ENCODE measurements at places on chromosomes 11 and 22.

- no peak for DNase-seq
Observed at GRCh38 chr22:19641254-19641982, 72.9 kb upstream of the SEPTIN5 start.

DNA sequence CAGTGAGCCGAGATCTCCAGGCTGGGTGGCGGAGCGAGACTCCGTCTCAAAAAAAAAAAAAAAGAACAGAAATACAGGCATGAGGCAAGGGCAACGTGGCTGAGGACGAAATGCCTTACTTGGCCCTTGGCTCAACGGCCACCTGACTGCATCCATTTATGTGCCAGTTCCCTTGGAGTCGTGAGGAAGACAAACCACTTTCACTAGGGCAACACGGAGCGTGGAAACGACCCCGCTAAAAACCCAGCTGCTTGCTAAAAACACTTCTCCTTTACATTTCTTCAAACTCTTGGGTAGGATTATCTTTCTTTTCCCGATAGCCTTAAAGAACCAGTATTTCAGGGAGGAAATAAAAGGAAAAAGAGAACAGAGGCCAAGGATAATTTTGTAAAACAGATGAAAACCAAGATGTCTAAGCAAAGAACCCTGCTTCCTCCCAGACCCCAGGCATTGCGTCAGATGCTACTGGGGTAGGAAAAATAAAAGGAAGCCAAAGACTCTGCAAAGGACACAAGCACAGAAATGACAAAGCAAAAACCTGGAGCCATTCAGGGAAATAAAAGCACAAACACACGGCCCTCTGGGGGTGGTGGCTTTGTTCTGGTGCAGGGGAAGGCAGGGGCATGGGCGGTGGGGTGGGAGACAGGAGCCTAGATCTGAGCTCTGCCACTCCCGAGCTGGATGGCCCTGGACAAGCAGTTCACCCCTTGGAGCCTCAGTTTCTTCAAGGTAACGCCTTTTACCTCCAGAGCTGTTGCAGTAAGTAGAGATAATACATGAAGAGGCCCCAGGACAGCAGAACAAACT, 37.0 kb downstream of the PC start:
- DNase-seq, result no peak

GRCh38 chr11:12762278-12762677, 88.1 kb downstream of the TEAD1 start:
- no peak for DNase-seq

DNA sequence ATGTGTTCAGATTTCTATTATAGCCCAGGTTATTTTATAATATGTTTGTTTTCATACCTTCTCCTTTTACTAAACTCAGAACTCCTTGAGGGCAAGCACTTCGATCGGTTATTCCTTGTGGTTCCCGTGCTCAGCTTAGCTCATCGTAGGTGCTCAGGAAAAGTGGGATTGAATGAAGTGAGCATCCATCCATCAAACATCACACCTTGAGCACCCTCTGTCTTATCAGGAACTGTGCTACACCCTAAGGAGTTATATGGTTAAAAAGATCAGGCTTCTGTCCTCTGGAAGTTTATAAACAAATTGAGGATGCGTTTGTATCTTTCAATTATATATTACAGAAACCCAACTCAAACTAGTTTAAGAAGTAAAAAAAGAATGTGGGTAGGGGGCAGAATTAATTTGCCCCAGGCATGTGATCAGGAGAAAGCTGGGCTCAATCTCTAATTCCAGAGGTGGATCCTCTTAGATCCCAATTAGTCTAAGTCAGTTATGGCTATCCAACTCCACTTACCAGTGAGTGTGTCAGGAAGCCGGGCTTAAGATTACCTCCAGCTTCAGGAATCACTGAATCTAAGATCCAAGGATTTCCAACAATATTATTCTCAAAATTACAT, 59.9 kb upstream of the RRAS2 start:
- peak; percentile 42 for DNase-seq

- DNase-seq, result peak; percentile 26
Observed at GRCh38 chr11:104830080-104830479, 68.2 kb downstream of the CASP12 start.

DNA sequence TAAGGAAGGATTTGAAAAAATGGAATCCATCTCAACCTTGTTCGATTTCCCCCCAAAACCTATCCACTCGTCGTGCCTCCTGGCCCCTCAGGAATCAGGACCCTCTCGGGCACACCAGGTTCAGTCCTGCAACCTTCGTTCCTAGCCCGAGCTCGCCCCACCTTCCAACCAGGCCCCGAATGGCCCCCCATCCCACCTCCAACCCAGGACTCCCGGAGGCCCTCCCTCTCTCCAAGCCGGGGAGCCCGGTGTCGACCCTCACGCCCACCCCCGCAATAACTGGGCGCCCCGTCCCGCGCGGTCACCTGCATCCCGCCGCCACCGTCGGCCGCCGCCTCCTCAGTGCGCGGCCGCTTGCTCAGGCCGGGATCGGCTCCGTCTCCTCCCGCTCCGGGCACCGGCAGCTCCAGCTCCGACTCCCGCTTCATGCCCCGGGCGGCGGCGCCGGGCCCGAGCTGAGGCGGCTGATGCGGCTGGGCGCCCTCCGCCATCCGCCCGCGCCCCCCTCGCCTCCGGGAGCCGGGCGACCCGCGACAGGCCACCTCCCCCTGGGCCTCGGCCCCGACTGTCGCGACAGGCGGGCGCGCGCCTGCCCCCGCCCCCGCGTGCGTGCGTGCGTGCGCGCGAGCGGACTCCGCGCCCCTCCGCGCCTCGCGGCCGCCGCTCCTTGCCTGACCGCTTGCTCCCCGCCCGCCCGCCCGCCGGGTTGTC, 534 bp downstream of the RBFOX2 start:
- no peak for DNase-seq

- DNase-seq, result no peak
Observed at GRCh38 chr11:112115386-112115785, 28.7 kb downstream of the SDHD start.

GRCh38 chr22:39176143-39176713, 23.7 kb upstream of the CBX7 start:
- peak; percentile 85 for DNase-seq

- DNase-seq, result no peak
Observed at GRCh38 chr22:50243685-50244419, 971 bp downstream of the TUBGCP6 start.

DNA sequence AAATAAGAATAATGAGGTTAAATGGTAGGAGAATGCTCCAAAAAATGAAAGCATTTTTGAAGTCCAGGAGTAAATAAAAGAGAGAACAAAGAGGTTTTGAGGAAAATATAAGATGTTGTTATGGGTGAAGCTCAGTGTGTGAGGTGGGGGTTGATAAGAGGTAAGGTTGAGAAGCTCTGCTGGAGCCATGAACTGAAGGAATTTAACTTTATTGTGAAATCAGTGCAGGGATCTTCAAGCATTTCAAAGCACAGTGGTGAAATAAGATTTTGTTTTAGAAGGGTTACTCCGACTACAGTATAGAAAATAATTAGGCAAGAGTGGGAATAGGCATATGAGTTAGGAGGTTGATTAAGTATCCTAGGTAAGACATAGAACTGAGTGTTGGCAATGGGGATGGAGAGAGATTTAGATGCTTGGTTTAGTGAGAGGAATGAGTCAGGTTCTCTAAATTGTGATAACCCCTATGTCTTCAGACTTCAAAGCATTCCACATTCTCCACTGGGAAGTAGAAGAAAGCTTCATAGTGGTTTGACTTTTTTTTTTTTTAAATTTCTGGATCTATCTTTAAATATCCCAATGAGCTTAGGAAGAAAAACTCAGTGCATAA, 403.2 kb downstream of the AASDHPPT start:
- DNase-seq, result no peak

DNA sequence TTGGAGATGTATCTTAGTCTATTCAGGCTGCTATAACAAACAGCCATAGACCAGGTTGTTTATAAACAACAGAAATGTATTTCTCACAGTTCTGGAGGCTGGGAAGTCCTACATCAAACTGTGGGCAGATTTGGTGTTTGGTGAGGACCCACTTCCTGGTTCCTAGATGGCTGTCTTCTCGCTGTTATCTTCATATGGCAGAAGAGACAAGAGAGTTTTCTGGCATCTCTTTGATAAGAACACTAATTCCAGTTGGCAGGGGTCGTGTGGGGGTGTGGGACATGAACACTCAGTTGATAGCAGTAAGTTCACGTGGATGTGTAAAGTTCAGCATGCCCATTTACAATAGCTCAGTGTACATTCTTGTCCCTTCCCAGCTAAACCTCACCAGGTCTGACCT, 41.3 kb upstream of the HMGXB4 start:
- DNase-seq, result no peak

DNA sequence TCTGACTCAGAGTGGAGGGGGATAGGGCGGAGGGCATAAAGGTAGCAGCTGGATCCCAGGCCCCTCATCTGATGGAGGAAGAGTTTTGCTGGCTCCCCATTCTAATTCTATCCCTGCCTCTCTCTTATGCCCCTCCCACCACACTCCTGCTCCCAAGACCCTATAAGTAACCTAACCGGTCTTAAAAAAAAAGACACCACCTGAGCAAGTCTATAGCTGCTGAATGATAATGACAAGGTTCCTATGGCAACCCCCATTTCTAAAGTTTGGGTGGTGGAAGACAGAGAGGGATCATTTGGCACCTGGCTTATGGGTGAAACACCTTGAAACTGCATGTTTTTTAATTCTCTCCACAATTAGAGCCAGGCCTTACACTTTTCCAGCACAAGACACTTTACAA, 69.6 kb downstream of the LARGE1 start:
- no peak for DNase-seq

DNA sequence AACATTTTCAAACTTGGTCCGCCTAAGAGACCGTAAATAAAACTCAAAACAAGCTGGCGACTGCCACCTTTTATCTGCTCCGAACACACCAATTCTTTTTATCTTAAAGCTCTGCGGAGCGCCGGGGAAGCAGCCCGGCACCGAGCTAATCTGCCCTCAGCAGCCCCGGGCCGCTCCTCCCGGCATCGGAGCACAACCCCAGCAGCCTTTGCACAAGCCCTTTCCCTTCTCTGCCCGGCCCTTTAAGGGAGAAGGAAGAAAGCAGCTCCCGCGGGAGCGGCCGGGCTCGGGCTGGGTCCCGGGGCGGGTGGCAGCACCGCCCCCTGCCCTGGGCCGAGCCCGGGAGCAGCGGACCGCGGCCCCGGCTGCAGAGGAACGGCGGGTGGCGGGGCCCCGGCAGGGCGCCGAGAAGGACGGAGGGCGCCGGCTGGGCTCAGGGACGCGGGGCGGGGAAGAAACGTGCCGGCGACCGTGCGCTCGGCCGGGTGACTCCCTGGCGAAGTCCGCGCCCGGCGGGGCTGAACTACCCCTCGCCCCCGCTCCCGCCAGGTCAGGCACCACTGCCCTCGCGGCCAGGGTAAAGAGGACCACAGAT, 133.6 kb upstream of the C11orf58 start:
- DNase-seq, result peak; percentile 51

DNA sequence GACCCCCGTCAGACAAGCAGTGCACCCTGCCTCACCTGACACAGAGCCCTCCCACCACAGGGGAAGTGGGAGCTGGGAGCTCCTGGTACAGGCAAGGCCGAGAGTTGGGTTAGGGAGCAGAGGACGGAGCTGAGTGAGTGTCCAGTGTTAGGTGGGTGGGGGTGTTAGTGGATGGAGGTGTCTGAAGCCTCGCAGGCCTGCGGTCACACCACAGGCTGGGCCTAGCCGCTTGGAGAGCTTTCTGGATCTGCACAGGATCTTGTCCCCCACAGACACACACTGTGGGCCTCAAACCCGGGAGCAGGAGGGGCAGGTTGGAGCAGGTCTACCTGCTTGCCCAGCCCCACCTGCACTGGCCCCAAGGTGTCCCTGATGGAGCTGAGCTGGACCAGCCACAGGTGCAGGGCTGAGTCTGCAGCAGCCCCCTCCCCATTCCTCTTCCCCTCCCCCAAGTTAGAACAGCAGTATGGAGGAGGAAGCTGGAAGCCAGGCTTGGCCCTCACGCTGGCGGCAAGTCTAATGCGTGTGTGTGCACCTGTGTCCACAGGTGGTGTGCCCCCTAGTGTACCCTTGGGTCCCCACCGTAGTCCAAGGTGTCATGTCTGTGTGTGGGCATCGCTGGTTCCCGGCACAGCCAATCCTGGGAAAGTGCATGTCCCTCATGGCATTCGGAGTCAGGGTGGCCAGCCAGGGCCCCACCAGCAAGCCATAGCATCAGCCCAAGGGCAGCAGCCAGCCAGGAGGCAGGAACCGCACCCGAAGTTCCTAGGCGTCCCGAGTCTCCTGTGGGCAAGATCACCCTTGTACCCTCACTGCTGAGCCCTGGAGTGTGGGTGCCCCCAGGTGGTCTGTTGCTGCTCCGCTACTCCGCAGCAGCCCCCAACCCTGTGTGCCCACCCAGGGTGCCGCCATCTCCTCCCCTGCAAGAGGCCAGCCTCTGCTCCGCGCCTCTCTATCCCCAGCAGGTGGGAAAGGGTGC, 2.0 kb upstream of the GATD1 start:
- DNase-seq, result no peak

DNA sequence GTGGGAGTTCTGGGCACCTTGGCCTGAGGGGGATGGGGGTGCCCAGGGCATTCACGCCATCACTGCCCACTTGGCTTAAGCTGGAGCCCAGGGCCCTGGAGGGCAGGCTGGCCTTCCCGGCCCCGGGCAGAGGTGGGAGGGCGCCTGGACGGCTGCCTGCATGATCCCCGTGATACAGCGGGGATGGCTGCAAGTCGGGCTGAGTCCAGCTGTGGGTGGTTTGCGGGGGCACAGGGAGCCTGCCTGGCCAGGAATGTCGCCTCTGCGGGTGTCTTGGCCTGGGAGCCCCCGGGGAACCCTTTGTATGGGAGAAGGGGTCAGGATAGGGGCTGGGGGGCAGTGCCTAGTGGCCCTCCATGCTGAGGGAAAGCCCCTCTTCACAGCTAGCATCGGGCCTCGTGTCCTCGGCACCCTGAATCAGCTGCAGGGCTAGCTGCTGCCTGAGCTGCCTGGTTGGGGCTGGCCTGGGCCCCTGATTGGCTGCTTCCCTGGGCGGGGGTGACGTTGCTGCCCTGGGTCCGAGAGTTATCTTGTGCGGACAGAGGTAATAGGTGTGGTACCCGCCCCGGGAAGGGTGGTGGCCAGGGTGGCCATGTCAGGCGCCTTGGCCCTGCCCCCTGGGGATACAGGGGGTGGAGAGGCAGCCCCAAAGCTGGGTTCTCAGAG, 8.3 kb downstream of the BRSK2 start:
- no peak for DNase-seq

- DNase-seq, result no peak
Observed at GRCh38 chr11:60847896-60848295, 6.0 kb downstream of the CCDC86 start.

- peak; percentile 6 for DNase-seq
Observed at GRCh38 chr11:74025467-74026166, 16.7 kb upstream of the UCP3 start.

GRCh38 chr11:25886036-25886435, 445.9 kb upstream of the ANO3 start:
- no peak for DNase-seq

- no peak for DNase-seq
Observed at GRCh38 chr11:973237-973636, 47.6 kb downstream of the AP2A2 start.

- no peak for DNase-seq
Observed at GRCh38 chr11:44680982-44681597, 45.7 kb upstream of the TSPAN18 start.

- no peak for DNase-seq
Observed at GRCh38 chr22:49587987-49588386, 239.7 kb downstream of the BRD1 start.
